ENCODE measurements at places on chromosomes 16 and 17.

DNA sequence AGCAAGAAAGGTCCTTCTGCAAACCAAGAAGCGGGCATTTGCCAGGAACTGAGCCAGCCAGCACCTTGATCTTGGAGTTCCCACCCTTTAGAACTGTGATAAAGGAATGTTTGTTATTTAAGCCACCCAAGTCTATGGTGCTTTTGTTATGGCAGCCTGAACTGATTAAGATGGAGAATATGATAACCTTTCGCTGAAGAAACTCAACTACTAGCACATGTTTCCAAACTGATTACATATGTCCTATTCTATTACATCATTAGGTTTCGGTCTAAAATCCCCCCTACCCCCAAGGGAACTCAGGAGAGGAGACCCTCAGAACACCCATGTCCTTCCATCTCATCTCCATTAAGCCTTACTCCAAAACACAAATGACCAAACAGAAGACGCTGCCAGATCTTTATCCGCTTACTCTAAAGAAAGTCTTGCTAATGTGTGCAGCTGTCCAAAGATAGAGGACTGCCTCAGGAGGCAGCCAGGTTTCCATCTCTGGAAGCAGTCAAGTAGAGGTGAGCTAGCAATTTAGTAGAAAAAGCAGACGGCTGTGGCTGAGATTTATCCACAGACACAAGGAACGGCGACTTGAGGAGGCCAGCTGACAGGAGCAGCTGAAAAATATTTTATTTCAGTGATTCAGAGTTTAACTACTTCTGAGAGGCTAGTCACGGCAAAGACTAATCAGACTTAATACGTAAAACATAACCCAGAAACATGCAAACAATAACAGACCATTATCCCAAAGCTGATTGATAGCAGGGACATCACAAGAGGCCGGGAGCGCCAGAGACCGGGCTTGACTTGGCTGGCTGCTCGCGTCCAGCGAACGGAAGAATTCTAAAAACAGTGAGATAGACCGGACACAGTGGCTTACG is 611.4 kb upstream of the CDH5 start:
- no peak for DNase-seq

GRCh38 chr17:45425984-45426413 is 6.7 kb downstream of the ARHGAP27 start:
- DNase-seq, result no peak

GRCh38 chr17:63834431-63835166 is 7.1 kb upstream of the FTSJ3 start:
- DNase-seq, result peak; percentile 70

DNA sequence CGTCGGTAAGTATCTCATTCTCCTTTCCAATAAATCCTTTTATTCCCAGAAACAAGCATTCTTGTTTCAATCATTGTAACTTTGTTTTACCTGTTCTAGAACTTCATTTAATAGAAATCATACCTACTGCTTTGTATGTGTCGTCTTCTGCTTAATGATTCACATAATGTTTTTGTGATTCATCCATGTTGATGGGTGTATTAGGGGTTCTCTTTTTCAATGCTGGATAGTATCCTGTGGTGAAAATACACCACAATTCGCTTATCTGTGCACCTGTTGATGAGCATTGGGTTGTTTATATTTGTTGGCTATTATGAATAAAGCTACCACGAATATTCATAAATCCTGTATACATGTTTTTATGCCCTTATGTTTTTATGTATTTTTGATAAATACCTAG is 703.2 kb downstream of the MAF start:
- DNase-seq, result no peak
